ENCODE measurements at places on chromosomes 3 and 15.
A peak's percentile ranks its signal among the peaks of the same experiment; 100 is the strongest.

DNA sequence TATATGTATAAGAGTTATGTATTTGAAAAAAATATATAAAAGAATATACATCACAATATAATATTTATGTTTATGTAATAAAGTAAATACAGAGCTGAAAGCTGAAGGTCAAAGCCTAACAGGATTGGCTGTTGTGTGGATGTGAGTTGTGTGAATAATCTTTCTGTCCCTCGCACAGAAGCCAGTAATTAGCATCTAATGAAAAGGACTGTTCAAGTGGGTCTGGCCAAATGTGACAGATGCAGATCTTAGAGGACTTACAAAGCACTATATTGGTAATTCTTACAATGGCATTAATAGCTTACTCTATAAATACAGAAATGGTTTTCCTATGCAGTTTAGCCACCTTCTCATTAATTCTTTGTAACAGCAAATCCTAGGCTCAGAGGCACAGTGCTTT lies 2.4 kb downstream of the MKRN3 start:
- DNase-seq = no peak

DNA sequence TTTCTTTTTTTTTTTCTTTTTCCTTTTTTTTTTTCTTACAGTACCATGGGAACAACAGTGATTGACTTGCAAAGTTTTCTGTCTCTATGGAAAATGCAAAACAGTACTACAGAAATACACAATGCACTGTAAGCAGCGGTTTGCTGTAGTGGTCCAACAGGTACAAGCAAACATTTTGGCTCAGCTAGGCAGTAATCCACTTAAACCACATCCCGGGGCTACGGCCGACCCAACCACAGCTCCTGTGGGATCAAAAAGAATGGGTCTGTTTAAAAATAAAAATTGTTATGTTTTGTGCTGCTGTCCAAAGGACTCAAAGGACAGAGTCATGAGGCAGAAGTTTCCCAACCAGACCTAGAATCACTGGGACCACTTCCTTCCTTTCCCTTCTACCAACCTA lies 667.1 kb upstream of the ADAMTS9 start:
- no peak for DNase-seq

- DNase-seq = no peak
These were observed 12.0 kb downstream of the AMOTL2 start for GRCh38 chr3:134362221-134362620.

- no peak for DNase-seq
These were observed 653 bp upstream of the WDR6 start for GRCh38 chr3:49006408-49007067.

DNA sequence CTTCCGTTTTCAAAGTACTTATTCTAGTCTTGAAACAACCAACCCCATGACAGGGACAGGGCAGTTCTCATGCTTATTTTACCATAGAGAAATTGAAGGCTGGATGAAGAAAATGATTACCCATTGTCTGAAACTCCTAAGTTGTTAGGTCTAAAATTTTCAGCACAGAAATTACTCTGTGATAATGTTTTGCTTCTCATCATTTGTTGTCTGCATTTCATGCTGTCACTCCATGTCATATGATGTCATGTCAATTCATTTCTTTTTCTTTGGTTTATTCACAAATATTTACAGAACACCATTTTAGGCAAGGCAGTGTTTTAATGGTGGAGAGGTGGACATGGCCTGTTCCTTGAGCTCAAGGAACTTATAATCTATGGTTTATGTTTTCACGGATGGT lies 98.2 kb upstream of the RASGRP1 start:
- no peak for DNase-seq

GRCh38 chr3:76733073-76733759 lies 306.7 kb upstream of the ROBO2 start:
- no peak for DNase-seq

GRCh38 chr15:60507596-60508424 lies 28.9 kb upstream of the ICE2 start:
- DNase-seq = peak; percentile 69

DNA sequence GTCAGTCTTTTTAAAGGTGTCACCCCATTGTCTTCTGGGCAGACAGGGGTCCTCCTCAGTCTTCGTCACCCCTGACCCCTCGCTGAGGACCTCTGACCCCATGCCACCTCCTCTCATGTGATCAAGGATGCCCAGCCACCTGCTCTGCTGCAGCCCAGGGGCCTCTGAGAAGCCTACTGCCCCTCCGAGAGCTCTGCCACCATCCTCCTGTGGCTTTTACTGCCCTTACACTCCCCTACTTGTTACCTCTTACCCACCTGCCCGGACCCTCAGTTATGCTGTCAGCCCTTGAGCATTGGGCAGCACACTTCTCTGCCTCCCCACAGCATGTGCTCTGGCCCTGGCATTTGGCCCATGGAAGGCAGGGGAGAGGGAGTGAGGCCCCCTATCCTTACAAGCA lies 123.2 kb downstream of the LRRK1 start:
- DNase-seq = no peak
